ENCODE measurements at places on chromosomes 2 and 18.

- no peak for DNase-seq
Measured at GRCh38 chr18:78981394-78981831, 1.8 kb downstream of the SALL3 start.

GRCh38 chr18:48956356-48956755, 5.6 kb upstream of the SMAD7 start:
- DNase-seq = no peak

GRCh38 chr18:62838475-62839098, 123.2 kb downstream of the PHLPP1 start:
- DNase-seq = no peak

- DNase-seq = no peak
Measured at GRCh38 chr2:48915884-48916283, 160.4 kb upstream of the LHCGR start.

- no peak for DNase-seq
Measured at GRCh38 chr2:9053534-9053931, 50.0 kb upstream of the MBOAT2 start.

DNA sequence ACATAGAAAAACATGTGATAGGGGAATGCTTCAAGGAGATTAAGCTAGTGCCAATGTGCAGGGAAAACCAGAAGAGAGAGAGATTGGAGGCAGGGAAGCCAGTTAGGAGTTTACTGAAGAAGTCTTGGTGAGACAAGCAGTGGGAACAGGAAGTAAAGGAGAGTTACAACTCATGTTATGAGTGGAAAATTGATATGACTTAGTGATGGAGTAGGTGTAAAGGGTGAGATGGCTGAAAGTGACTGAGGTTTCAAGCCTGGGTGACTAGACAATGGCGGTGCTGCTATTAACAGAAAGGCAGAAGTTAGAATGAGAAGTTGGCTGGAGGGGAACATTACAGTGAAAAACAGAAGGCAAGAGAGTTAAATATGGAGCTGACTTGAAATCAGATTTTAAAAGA, 16.5 kb downstream of the DOK1 start:
- DNase-seq = no peak
